ENCODE measurements at places on chromosomes 6 and 20.

DNA sequence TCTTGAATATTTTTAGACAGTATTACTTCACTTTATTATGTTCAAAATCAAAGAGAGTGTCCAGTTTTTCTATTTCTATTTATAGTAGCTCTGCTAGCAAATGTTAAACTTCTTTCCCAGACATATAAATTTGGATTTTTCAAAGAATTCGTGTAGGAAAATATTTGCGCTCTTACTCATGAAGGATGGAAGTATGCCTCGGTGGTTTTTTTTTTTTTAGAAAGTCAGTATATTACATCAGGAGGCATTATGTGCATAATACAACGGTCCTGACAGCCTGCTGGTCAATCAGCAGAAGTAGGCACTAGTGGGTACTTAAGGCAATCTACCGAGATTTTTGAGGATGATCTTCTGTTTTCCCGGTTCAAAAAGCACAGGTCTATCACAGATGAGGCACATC is 249.3 kb downstream of the TBX18 start:
- no peak for ATAC-seq

DNA sequence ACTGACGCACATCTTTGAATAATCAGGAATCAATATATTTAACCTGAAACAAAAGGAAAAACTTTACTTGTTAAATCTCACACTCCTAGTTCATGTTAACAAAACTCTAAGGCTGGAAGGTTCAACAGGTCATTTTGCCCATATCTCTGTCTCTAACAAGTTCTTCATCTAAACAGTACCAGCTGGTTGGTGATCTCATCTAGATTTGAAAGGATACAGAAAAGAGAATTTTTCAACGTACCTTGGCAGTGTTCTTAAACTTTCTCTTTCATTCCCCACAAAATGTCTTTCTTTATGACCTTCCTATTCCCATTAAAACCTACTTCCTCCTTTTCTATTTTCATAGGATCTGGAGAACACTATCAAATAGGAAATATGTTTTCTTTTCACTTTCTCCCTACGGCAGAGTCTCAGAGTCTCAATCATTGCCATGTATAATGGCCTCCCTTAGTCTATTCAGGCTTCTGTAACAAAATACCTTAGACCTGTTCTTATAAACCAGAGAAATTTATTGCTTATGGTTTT is 111.3 kb downstream of the TBX18 start:
- ATAC-seq, result no peak

DNA sequence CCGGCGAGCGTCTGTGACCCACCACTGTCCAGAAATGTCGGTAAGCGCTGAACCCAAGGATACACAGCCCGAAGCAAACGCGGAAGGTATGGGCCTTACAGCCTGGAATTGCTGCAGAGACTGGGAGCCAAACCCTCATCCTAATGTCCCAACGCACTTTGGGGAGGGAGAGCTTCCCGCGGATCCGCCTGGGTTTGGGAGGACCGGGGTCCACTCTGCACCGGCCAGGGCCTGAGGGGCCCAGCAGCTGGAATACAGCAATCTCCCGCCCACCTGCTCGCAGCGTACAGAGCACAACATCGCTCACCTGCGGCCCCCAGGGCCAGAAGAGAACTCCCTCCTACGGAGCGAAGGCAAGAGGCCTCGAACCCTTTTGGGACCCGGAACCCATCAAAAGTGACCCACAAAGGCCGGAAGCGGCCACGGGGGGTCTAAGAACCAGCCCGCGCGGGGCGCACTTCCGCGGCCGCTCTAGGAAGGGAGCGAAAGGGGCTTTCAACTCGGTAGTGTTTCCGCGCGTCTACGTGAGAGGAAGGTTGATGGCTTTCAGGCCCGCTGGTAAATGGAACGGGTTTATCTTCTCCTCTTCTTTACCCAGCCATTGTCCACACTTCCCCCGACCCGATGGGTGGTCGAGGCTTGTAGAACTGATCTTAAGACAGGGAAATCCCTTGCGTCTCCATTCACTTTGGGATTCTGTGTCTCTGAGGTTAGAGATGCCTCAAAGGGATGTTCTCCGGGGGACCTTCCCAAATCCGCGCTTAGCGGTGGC is at the start of gene ZSCAN12:
Gene ZSCAN12, minus strand, starts transcription at position 398 of the 772 bp plus-strand sequence. CDS start 1,342 bp downstream, outside the sequence.
- peak; percentile 95 for ATAC-seq

- ATAC-seq, result no peak
Measured at GRCh38 chr6:76518443-76518842, 446.0 kb upstream of the IMPG1 start.

DNA sequence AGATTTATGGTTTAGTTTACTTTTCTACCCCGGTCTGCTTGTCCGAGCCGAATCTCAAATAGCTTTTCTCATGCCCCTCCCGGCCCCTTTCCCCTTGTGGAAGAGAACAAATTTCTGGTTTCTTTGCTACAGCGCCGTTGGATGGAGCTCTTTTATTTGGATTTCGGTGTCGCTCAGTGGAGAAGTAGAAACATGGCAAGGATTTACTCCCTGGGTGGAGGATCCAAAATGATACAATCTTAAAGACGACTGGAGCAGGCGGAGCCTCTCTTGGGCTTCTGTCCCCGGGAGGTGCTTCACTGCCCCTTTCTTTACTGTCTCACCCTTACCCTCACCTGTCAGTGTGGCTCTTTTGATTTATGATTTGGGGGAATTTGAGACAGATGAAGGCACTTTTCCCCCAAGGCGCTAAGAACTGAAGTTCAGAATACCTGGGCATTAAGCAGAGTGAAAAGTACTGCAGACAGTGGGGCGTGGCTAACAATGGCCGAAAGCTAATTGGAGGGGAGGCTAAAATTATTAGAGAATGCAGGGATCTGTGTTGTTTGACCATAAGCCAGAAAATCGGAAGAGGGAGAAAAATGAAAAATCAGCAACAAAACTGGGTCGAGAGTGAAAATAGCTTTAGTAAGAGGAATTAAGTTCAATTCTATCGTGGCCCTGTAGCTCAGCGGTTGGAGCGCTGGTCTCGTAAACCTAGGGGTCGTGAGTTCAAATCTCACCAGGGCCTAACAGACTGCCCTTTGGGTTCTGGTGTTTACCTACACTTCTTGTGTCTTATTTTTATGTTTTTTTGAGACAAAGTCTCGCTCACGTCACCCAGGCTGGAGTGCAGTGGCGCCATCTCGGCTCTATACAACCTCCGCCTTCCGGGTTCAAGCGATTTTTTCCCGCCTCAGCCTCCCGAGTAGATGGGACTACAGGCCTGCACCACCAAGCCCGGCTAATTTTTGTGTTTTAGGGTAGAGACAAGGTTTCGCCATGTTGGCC is 145.1 kb upstream of the ZNF184 start:
- ATAC-seq, result no peak

GRCh38 chr6:89475634-89476033 is 42.7 kb downstream of the ANKRD6 start:
- no peak for ATAC-seq

DNA sequence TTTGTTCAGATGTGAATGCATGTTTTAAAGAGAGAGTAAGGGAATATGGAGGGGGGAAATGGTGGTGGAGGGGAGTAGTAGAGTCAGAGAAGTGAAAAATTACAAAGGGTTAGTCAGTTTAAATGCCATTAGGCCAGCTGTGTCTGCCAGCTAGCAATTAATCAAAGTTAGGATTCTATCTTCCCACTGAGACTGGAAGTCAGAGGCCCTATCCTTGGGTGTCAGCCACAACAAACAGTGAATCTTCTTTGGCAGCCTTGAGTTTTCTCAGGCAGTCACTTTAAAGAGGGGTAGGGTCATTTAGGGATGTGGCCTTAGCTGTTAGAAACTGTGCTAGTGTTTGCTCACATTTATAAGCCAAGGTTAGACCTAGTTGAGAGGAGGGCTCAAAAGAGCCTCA is 120.5 kb upstream of the BTBD3 start:
- no peak for ATAC-seq

GRCh38 chr20:58845706-58846105 is 5.0 kb downstream of the GNAS-AS1 start:
- ATAC-seq, result no peak

DNA sequence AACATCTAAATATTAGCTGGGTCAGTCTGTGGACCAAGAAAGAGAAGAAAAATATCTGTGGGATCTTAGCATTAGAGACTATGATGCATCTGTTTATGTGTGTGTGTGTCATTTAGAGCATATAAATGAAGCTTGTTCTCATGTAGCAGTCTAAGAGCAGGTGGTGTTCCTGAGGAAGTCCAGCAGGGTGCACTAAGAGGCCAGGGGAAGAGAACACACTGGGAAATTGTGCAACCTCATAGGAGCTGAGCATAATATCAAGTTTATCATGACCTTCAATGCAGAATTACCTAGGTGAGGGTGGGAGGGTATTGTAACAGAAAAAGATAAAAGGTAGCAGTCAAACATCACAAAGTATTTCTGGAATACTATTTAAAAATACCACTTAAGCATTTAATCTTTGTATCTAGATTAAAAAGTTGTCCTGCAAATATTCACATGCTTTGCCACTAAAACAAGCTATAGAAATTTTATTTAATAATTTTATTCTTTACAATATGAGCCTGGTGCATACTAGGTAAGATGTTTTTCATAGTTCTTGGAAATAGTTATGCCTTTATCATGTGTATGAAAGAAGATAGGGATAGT is 80.5 kb downstream of the SMPDL3A start:
- peak; percentile 36 for ATAC-seq

GRCh38 chr6:134826889-134827737 is 122.8 kb downstream of the ALDH8A1 start:
- ATAC-seq, result peak; percentile 85

GRCh38 chr6:155056756-155057155 is 61.6 kb downstream of the TIAM2 start:
- ATAC-seq, result no peak

DNA sequence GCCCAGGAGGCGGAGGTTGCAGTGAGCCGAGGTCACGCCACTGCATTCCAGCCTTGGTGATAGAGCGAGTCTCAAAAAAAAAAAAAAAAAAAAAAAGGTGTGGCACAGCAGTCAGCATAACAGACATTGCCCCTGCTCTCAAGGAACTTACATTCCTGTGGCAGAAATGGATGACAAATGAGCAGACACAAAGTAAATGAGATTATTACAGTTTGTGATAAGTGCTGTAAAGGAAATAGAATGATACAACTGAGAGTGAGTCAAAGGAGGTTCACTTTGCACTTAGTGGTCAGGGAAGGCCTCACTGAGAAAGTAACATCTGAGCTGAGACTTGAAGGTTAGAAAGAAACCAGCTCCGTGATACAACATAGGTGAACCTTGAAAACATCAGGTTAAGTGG is 36.4 kb downstream of the CEP250 start:
- ATAC-seq, result no peak

GRCh38 chr20:10531848-10532247 is 96.7 kb downstream of the SLX4IP start:
- ATAC-seq, result no peak

- no peak for ATAC-seq
Measured at GRCh38 chr6:158781692-158782373, 37.3 kb downstream of the EZR start.

GRCh38 chr20:23277316-23277715 is 73.3 kb upstream of the NXT1 start:
- ATAC-seq, result no peak

DNA sequence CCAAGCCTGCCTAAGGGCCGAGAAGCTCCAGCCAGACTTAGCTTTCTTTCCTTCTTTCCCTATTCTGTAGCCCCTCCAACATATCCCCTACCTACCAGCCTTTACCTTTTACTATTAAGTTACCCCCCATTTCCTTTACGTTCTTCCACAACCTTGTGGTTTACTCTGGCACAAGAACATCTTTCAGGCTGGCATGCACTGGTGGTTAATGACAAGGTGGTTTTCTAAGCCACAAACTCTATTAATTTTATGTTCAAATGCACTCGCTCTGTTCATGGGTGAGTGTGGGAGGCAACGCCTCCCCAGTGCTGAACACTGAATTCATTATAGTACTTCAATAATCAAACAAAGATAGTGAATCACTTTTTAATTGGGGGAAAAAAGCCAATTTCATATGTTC is 64.4 kb downstream of the TRERF1 start:
- no peak for ATAC-seq

- no peak for ATAC-seq
Measured at GRCh38 chr20:7933346-7933745, 6.9 kb downstream of the HAO1 start.

DNA sequence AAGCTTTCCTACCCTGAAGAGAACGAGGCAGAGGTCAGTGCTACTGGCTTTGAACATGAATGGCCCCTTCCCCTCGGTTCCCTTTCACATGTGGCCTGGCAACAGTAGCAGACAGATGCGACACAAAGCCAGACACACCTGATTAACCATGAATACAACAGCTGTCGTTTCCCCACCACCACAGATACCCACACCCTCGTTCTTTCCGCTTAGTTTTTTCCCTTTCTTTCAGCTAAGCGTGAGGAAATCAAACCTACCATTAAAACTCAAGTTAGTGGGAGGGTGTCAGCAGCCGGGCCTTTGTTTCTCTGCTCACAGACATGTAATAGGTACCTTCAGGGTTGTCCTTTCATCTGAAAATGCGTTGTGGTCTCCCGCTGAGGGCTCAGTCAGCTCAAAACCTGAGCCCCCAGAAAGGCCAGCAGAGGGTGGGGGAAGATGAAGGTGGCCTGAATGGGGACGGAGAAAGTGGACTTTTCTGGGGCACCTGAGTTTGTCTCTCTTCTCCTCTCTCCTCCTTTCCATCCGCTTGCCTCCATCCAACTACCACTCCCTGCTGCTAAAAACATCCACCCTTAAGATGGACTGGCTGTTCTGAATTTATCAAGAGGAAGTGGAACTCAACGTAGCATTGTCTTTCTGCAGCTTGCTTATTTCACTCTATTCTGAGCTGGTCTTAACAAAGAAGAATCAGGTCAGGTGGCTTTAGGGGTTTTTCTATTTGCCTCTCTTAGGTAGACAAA is 516.6 kb upstream of the JARID2 start:
- ATAC-seq, result no peak

DNA sequence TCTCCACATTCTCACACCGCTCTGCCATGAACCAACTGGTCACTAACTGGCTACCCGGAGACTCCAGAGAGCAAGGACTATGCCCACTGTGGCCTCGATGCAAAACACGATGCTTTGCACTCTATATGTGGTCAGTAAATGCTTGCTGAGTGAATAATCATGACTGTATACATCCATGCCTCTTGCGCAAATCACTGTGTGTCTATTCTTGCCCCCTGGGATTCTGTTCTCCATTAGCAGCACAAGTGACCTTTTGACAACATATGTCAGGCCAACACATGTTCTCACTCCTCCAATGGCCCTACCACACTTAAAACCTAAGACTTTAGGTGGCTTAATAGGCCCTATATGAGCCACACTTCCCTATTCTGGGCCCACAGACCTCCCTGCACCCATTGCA is 16.9 kb downstream of the KIF16B start:
- no peak for ATAC-seq

DNA sequence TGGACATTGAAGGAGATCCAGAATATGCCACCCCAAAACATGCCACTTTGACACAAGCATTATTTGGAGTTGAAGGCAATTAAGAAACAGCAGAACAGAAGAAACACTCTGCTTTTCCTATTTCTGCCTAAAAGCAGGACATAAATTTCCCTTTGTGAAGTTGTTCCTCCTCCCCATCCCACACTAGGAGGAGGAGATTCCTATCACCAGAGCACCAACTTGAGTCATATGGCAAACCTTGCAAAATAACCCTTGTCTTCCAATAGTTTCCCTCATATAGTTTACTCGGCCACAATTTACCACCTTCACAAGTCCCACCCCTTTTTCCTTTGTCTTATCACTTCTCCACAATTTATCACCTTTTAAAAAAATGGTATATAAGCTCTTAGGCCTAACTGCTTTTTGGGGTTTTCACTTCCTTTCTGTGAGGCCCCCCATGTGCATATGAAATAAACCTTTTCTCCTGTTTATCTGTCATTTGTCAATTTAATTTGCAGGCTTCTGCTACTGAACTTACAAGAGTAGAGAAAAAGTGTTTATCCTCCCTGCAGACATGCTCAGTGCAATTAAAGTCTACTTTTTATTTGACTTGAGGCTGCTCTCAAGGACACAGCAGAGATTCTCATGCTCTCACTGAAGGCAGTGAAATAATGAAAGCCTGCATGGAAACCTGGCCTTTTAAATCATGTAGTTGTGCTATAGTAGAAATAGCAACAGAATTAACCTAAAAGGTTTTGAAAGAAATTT is 2.8 kb upstream of the RAB23 start:
- ATAC-seq, result no peak
